ENCODE measurements at places on chromosomes 2 and 18.
A peak's percentile ranks its signal among the peaks of the same experiment; 100 is the strongest.

DNA sequence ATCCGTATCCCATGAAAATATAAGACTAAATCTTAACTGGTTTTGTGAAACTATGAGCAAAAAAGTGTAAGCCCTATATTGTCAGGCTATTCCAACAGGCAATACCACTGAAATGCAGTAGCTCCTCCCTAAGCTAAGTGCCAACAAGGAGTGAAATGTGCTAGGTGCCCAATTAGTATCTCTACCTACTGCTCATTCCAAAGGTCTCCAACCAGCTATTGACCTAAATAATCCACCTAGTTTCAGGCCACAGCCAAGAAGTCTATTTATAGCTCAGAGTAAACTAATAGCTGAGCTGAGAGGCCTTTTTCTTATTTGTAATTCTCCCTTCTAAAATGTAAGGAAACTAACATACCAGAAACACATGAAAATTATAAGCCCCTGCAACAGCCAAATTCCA lies 482.2 kb downstream of the DCC start:
- no peak for DNase-seq

- no peak for DNase-seq
Observed at GRCh38 chr18:58413667-58414628, 214.9 kb downstream of the ALPK2 start.

- no peak for DNase-seq
Observed at GRCh38 chr18:44828080-44828479, 147.4 kb downstream of the SETBP1 start.

DNA sequence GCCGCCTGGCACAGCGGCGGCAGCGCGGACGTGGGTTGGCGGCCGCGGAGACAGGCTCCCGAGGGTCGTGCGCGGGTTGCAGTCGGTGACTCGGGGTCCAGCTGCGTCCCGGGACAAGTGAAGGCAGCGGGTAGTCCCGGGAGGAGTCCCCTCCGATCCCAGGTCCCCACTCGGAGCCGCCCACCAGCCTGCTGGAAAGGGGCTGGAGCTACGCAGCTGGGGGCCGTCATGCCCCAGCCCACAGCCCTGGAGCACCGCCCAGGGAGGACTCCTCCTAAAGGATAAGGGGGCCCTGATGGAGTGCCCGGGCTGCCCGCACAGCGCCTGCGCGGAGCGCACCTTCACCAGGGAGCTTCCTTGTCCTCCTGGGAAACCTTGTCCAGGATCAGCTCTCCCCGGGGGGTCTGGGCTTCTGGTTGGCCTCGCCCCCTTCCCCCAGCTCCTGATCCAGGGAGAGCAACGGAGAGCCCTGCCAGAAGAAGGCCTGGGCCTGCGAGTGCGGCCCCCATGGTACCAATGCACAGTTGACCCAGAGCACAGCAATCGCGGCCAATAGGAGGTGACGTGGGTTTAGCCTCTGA lies 25.9 kb upstream of the ALPP start:
- no peak for DNase-seq

GRCh38 chr2:194822657-194823056 lies 834.4 kb upstream of the SLC39A10 start:
- DNase-seq: no peak

GRCh38 chr18:8069708-8070107 lies 502.6 kb downstream of the PTPRM start:
- no peak for DNase-seq

- no peak for DNase-seq
Observed at GRCh38 chr18:23941791-23942190, 72.8 kb upstream of the TTC39C start.

DNA sequence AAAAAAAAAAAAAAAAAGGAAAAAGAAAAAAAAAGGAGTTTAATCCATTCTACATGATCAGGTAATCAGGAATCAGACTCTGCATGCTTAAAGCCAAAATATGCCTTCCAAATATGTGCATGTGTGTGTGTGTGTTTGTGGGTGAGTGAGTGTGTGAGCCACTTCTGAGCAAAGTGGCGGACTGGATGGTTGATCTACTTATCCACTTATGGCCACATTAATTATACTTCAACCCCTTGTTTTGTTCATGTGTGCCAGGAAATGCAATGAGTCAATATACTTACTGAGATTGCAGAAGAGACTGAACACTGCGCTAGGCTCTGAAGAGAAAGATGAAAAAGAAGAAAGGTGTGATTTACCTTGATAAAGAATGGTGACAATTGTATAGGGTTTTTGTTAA lies 586.5 kb upstream of the NXPH2 start:
- no peak for DNase-seq

GRCh38 chr2:28721601-28722191 lies 29.9 kb upstream of the PPP1CB start:
- DNase-seq: no peak

DNA sequence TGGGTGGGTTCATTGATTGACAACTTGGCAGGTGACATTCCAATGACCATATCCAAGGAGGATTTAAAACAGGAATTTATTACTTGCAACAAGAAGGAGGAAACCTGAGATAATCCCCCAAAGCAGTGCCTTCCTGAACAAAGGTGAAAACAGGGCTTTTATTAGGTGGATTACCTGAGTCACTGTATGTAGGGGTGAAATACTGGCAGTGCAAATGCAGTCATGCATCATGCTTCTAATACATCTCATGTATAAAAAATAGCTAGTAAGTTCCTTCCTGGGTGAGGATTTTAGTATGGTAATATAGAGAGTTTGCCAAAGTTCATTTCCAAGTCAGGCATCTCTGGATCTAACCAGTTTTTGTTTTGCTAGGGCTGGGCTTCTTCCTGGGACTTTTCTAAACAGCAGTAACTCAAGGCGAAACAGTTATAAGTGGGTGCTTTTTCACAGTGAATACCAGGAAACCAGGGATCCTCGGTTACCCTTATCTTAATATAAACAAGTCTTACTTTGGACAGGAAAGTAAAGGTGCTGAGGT lies 583.4 kb upstream of the LRRTM1 start:
- DNase-seq: no peak

- DNase-seq: no peak
Observed at GRCh38 chr2:174918886-174919526, 86.2 kb downstream of the CHN1 start.

GRCh38 chr2:188937228-188938220 lies 36.6 kb upstream of the COL3A1 start:
- DNase-seq: no peak

DNA sequence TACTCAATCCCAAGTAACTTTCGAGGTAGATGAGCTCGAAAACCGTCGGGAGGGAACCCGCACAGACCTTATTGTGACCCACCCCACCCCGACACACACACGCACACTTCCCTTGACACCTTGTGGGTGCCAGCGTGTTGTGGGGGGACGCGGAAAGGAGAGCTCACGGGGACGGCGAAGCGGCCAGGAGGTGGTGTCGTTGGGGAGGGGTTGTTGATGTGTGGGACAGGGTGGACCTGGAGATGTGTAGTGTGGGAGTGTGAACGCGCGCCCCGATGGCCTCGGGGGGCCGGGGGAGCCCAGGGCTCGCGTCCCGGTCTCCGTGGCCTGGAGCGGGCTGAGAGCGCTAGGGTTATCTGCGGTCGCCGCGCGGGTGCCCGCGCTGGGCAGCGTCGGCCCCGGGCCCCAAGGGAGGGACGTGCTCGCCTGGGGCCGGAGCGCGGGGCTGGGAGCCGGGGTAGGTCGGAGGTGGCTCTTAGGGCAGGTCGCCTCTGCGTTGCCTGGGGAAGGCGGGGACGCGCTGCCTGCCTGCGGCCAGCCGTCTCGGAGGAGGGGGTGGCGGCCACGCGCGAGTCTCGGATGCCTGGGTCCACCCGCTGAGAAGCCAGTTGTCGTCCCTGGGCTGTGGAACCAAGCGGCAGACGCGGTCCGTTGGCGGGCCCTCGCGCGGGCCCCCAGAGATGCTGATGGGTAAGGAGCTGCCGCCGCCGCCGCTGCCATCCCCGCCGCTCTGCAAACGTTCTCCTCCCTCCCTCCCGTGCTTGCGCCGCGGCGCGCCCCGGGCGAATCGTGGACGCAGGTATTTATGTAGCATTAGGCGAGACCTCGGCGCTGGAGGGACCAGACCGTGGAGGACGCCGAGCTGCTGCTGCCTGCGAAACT lies 1.6 kb downstream of the KLHL29 start:
- DNase-seq: no peak

- no peak for DNase-seq
Observed at GRCh38 chr2:100494712-100495111, 24.4 kb downstream of the NMS start.

DNA sequence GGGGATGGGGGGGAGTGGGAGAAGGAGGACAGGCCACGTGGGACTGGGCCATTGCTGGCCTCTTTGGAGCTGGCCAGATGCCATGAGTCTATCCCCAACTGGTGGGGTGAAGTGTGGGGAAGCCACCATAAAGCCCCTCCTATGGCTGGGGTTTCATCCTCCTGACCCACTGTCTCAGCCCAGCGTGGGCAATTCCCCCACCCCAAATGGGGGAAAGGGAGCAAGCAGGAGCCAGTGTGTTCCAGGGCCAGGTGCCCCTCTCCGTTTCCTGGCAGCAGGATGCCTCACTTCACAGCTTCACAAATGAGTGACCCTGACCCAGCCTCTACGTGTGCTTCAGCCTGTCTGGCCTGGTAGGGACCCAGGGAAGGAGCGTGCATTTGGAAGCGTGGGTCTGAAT lies 474.7 kb upstream of the HS6ST1 start:
- no peak for DNase-seq

GRCh38 chr2:233225230-233226068 lies 26.0 kb upstream of the ATG16L1 start:
- no peak for DNase-seq

GRCh38 chr2:2234398-2235195 lies 96.5 kb downstream of the MYT1L start:
- peak; percentile 60 for DNase-seq

GRCh38 chr2:102473020-102473419 lies at the start of gene SLC9A4:
Gene SLC9A4 (plus strand): TSS chr2:102473226. CDS start chr2:102473760, 534 bp downstream.
- no peak for DNase-seq

DNA sequence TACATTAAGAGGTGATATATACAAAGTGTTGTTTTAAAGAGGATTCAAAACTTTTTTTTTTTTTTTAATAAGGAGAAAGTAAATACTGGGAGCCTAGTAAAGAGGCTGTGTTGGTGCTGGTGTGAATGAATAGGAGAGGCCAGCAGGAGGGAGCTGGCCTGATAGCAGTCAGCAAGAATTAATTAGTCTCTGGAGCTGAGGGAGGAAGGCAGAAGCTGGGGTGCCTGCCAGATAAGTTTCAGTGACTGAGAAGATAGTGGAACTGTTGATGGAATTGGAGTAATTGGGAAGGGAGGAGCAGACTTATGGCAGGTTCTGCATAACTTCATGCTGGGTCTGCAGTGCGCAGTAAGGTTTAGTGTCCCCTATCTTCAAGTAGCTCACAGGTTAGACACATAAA lies 36.2 kb upstream of the SNORC start:
- DNase-seq: no peak

DNA sequence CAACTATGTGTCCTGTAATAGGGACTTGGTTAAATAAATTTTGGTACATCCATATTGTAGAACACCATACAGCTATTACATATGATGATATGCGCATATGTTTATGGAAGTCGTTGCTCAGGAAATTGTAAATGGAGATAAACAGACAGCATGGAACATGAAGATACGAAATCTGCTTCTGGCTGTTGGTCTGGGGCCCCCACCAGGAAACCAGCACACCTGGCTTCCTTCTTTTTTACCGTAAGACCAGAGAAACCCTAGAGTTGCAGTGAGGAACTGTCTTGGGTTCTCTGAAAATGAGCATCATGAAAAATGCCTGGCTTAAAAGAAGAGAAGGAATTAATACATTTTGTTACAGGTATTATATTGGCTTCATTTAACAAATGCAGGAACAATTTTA lies 40.8 kb downstream of the SPTBN1 start:
- no peak for DNase-seq

DNA sequence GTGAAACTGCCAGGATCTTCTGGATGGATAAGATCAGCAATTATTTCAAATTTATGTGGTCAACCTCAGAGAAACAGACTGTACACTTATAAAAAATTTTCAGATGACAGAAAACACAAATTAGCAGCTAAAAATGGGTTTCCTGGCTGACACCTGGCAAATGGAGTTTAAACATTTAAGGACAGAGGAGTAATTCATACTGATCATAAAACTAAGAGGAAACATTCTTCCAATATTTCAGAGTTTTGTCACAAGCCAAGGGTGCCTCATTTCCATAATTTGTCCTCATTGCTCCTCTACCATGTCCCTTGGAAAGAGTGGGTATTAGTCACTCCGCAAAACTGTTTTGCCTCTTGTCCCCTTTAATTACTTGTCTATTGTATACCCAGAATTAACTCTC lies 70.2 kb downstream of the TMEFF2 start:
- DNase-seq: no peak

DNA sequence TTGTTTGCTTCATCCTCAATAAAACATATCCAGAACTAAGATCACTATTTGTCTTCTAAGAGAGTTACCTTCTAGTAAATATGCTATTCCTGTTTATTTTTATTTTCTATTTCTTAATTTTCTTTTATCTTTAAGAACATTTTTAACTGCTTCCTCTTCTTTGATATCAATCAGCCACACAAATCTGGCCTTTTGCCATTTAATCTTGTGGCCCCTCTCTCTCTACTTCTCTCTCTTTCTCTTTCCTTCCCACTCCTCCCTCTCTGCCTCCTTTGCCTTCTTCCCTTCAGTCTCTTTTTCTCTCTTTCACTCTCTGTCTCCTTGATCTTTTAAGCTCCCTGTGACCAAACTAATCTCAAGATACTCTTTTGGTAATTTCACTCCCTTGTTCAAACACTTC lies 108.4 kb downstream of the GRB14 start:
- no peak for DNase-seq

Data from NCI-H187 (cell line).